GM03348 (cell line): ENCODE measurements at places on chromosomes 4 and X.

GRCh38 chrX:139538907-139539790 lies 8.6 kb downstream of the F9 start:
- DNase-seq, result no peak

GRCh38 chr4:159369256-159369655 lies 266.4 kb downstream of the RAPGEF2 start:
- DNase-seq, result no peak

DNA sequence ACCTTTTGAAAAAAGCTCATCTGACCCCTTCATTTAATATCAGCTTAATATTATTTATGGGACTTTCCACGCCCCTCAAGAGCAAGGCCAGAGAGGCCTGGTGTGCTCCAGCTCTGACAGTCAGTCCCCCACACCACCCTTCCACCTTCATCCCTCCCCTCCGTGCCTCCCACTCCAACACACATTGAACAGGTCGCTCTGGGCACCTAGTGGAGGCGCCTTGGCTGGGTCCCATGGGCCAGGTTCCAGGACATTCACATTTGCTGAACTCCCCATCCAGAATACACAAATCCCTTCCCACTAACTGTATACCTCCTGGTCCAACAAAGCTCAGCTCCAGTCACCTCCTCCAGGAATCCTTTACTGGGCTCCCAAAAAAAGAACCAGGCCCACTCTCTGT lies 137.5 kb downstream of the BCOR start:
- DNase-seq, result no peak

GRCh38 chr4:63728480-63729177 lies 680.6 kb downstream of the TECRL start:
- DNase-seq, result no peak

DNA sequence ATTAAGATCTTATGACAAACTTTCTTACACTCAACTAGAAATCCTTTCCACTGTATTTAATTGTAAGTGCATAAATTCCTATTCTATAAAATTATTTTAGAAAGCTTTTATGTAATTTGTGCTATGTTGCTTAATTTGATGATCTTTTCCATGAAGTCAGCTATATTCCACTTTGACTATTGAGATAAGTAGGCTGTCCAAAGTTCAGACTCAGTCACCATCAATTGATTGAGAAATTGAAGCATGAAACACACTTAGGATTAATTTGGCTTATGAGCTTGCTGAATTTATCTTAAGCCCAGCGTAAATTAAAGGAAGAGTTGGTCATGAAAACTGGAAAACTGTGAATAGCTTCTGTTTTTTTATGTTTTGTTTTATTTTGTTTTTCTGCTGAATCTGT lies 18.7 kb upstream of the UGT2B10 start:
- DNase-seq, result no peak
